Upper lobe of right lung (tissue), 1 donor: ENCODE measurements at places on chromosomes 12 and 14. TPM values are rescaled to one million over a fixed set of nuclear protein-coding genes. Genes with fewer than 3 reads are reported as not detected.
A peak's percentile ranks its signal among the peaks of the same experiment; 100 is the strongest.

NPC2 gene
- 849 TPM for total RNA-seq

IQSEC3 gene
- 4.6 TPM for total RNA-seq

COL2A1 gene
- not detected for total RNA-seq

SPIC gene
- not detected for total RNA-seq

HCFC2 gene
- 19.4 TPM for total RNA-seq

SYT10 gene
- total RNA-seq = not detected

HCAR2 gene
- total RNA-seq = 7.6 TPM

- H3K27me3 ChIP-seq = no peaks in the 10 kb centered on the region
- H3K27ac ChIP-seq = no peak overlapping the region
- H3K36me3 ChIP-seq = no peaks in the 10 kb centered on the region
- no peaks in the 10 kb centered on the region for H3K4me1 ChIP-seq
- H3K4me3 ChIP-seq = no peak overlapping the region
- no peak for DNase-seq
Measured at GRCh38 chr14:72380456-72380855, 448.2 kb downstream of the RGS6 start.

DNA sequence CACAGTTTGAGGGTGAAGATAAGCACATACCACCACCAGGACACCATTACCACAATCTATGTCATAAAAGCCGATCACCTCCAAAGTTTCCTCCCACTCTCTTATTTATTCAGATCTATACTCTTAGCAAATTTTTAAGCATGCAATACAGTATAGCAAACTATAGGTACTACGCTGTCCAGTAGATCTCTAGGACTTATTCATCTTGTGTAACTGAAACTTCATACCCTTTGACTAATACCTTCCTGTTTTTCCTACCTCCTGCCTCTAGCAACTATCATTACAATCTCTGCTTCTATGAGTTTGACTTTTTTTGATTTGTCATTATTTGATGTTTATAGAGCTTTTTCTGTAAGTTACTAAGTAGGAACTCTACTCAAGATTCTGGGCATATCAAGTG, 84.5 kb upstream of the MANSC4 start:
- no peak for DNase-seq
- H3K4me3 ChIP-seq = no peak overlapping the region
- no peaks in the 10 kb centered on the region for H3K27me3 ChIP-seq
- H3K36me3 ChIP-seq = no peaks in the 10 kb centered on the region

- no peak overlapping the region for H3K4me3 ChIP-seq
- H3K27me3 ChIP-seq = no peaks in the 10 kb centered on the region
- no peak for DNase-seq
- H3K36me3 ChIP-seq = no peaks in the 10 kb centered on the region
- H3K4me1 ChIP-seq = no peaks in the 10 kb centered on the region
Measured at GRCh38 chr12:68042212-68042699, 53.0 kb downstream of the IFNG-AS1 start.

DNA sequence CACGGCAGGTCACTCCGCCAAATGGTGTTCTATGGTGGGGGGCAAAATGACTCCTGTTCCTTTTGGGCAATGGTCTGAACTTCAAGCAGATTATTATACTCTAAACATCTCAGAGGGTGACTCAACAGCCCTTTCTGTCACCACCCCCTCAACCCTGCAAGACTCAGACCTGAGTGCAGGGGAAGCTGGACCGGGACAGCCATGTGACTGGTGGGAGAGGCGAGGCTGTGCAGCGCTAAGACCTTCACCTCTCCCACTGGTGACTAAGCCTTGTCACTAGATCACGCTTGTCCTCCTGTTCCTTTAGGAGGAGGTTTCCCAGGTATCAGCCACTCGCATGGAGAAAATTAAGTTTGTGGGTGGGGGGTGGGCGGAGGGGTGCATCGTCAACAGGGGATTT, 67.1 kb upstream of the CCND2 start:
- H3K4me1 ChIP-seq = no peaks in the 10 kb centered on the region
- no peak for DNase-seq
- H3K4me3 ChIP-seq = no peak overlapping the region
- H3K36me3 ChIP-seq = no peaks in the 10 kb centered on the region
- peaks cover 5% of the 10 kb centered on the region for H3K27me3 ChIP-seq
- no peak overlapping the region for H3K27ac ChIP-seq

DNA sequence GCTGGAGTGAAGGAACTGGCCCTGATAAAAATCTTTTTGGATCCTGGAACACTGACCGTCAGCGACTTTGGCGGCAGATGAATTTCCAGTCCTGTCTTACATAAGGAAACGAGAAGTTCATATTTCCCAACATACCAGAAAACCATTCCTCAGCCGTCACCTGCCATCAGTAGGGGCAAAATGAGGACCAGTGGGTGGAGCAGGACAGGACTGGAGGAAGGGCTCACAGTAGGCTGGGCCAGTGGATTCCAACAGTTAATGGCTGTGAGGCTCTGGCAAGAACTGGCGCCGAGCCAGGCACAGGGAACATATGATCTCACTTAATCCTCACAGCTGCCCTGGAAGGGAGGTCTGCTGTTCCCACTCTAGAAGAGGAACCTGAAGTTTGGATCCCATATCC, 67.2 kb upstream of the FAM181A start:
- no peak overlapping the region for H3K27ac ChIP-seq
- H3K27me3 ChIP-seq = no peaks in the 10 kb centered on the region

- H3K4me1 ChIP-seq = no peaks in the 10 kb centered on the region
- H3K36me3 ChIP-seq = no peaks in the 10 kb centered on the region
- no peaks in the 10 kb centered on the region for H3K27me3 ChIP-seq
- no peak overlapping the region for H3K4me3 ChIP-seq
- H3K27ac ChIP-seq = no peak overlapping the region
Measured at GRCh38 chr12:127389923-127390322, 877.0 kb upstream of the TMEM132C start.

DNA sequence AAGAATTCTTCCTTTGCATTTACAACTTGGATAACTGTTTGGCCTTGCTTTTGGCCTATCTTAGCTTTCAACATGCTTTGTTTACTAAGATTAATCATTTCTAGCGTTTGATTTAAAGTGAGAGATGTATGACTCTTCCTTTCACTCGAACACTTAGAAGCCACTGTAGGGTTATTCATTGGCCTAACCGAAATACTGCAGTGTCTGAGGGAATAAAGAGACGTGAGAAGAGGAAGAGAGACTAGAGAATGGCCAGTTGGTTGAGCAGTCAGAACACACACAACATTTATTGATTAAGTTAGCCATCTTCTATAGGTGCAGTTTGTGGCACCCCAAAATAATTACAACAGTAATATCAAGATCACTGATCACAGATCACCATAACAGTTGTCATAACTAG, 62.3 kb upstream of the CCDC175 start:
- H3K4me3 ChIP-seq = no peak overlapping the region
- no peaks in the 10 kb centered on the region for H3K4me1 ChIP-seq
- H3K27me3 ChIP-seq = no peaks in the 10 kb centered on the region

DNA sequence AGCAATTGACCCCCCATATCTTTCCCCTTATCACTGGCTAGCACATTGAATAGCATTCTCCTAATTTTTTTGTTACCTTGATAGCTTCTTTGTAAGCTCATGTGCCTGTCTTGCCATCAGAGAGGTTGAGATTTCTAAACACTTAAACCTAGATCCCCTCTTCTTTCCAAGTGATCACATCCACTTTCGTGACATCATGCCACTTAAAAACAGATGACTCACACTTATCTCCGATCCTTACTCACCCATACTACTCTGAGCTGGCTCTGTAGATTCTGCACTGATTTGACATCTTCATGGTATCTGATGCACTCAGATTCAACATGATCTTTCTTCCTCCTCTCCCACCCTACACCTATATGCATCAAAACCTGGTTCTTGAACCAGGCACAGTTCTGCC, 10.5 kb downstream of the GPR137C start:
- DNase-seq = no peak
- H3K27ac ChIP-seq = no peak overlapping the region
- H3K4me1 ChIP-seq = no peaks in the 10 kb centered on the region
- H3K36me3 ChIP-seq = no peaks in the 10 kb centered on the region
- no peak overlapping the region for H3K4me3 ChIP-seq

DNA sequence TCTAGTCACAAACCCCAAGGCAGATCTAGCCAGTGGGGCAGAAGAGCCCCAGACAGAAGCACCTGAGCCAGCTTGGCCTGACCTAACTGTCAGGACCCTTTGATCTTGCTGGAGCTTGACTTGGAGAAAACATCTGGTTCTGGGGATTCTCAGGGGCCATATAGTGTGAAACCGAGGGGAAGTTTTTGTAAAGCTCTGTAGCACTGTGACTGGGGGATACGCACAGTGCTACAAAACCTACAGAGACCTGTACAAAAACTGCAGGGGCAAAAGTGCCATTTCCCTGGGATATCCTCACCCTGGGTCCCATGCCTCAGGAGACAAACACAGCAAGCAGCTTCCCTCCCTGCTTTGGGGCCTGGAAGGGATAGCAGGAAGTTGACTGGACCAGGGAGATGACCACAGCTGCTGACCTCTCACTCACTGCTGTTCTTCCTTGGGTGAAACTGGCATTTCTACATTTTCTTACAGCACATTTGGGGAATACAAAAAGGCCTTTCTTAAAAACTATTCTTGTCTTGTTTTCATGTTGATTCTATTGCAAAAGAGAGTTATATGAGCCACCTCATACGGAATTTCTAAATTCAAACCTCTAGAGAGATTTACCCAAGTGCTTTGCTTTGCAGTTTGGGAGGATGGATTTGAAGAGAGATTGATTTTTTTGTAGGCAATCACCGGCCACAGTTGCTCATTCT, 140.0 kb downstream of the DAD1 start:
- no peak for DNase-seq
- no peak overlapping the region for H3K4me3 ChIP-seq
- peaks cover 10% of the 10 kb centered on the region for H3K4me1 ChIP-seq
- no peaks in the 10 kb centered on the region for H3K36me3 ChIP-seq

GRCh38 chr12:122137681-122138080, 36.3 kb downstream of the IL31 start:
- peaks cover 82% of the 10 kb centered on the region for H3K36me3 ChIP-seq
- H3K4me1 ChIP-seq = no peaks in the 10 kb centered on the region
- no peak for DNase-seq
- no peak overlapping the region for H3K4me3 ChIP-seq
- no peaks in the 10 kb centered on the region for H3K27me3 ChIP-seq

GRCh38 chr14:95039259-95039992, 117.9 kb downstream of the DICER1 start:
- peak; percentile 52 for DNase-seq
- H3K27ac ChIP-seq = no peak overlapping the region
- H3K36me3 ChIP-seq = no peaks in the 10 kb centered on the region
- no peaks in the 10 kb centered on the region for H3K4me1 ChIP-seq
- no peaks in the 10 kb centered on the region for H3K27me3 ChIP-seq
- no peak overlapping the region for H3K4me3 ChIP-seq

- no peak overlapping the region for H3K4me3 ChIP-seq
- no peak for DNase-seq
- H3K4me1 ChIP-seq = peaks cover 5% of the 10 kb centered on the region
- H3K36me3 ChIP-seq = no peaks in the 10 kb centered on the region
Measured at GRCh38 chr14:53304726-53305381, 151.7 kb upstream of the DDHD1 start.

DNA sequence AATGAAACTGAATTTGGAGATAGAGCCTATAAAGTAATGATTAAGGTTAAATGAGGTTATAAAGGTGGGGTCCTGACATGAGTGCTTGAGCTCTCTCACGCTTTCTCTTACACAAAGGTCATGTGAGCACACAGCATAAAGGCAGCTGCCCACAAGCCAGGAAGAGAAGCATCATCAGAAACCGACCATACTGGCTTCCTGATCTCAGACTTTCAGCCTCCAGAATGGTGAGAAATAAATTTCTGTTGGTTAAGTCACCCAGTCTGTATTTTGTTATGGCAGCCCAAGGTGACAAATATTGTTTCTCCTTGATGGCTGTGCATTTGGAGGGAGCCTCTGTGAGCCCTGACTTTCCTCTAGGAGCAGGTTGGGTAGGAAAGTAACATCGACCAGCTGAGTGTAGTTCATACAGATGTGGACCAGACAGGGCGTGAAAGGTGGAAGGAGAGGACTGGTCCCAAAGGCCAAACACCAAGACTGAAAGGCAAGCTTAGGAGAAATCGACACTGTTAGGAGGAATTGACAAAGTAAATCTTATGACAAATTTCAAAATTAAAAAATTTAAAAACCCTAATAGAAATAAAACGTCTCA, 97.6 kb upstream of the SLC38A2 start:
- H3K27me3 ChIP-seq = no peaks in the 10 kb centered on the region
- no peak overlapping the region for H3K4me3 ChIP-seq
- H3K27ac ChIP-seq = no peak overlapping the region
- no peaks in the 10 kb centered on the region for H3K36me3 ChIP-seq

DNA sequence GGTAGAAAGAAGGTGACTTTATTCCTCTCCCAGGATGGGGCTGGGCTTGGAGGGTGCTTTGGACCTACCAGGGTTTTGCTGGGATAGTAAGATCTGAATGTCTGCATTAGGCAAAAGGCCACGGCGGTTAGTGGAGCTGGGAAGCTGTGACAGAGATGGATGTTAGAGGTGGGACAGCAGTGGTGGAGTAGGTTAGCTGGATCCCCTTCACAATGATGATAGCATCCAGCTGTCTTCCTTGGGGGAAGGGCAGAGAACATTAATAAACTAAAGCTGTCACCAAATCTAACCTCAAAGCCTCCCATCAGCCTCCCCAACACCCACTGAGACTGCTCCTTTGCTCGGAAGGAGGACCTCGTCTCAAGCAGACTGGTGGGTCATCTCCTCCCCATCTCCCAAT, 104.8 kb downstream of the GPATCH2L start:
- no peaks in the 10 kb centered on the region for H3K27me3 ChIP-seq
- no peak overlapping the region for H3K27ac ChIP-seq
- no peaks in the 10 kb centered on the region for H3K36me3 ChIP-seq
- H3K4me1 ChIP-seq = no peaks in the 10 kb centered on the region
- no peak overlapping the region for H3K4me3 ChIP-seq

DNA sequence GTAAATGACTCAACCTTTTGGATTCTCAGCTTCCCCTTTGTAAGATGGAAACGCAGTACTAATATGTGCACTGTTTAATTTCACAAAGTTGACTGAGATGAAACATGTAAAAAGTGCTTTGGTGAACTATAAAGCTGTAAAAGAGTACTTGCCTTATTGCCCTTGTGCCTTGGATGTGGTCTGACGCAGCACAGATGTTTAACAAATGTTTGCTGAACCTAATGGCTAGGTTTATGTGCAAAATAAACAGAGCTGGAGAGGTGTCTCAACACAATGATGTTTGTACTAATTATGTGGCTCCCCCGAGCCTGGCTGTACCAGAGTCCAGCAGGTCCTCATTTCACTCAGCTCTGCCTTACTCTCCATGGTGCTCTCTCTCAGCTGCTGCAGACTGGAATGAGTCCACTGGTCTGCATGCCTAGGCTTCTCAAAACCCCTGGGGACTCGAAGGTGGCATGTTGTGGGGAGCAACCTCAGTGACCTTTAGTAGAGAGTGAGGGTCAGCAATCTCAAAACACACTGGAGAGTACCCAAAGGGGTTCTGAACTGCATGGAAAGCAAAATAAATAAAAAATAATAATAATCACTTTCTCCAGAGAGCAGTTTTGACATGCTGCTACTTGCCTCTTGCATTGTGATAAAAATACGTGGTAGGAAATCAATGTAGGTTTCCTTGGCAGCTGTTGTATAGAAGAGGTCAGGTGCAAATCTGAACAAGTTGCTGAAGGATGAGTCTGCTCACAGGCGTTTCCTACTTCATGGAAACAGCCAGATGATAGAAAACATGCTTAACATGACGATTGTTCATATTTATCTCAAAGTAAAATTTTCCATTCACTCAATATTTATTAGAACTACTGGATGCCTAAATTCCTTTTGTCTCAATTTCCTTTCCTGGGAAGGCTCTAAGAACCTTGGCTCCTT, 8.5 kb upstream of the AMIGO2 start:
- no peak for DNase-seq
- no peak overlapping the region for H3K4me3 ChIP-seq
- no peaks in the 10 kb centered on the region for H3K27me3 ChIP-seq
- H3K27ac ChIP-seq = no peak overlapping the region

GRCh38 chr14:66078006-66078405, 408.2 kb upstream of the CCDC196 start:
- no peaks in the 10 kb centered on the region for H3K4me1 ChIP-seq
- H3K36me3 ChIP-seq = no peaks in the 10 kb centered on the region
- H3K27me3 ChIP-seq = no peaks in the 10 kb centered on the region
- H3K27ac ChIP-seq = no peak overlapping the region
- H3K4me3 ChIP-seq = no peak overlapping the region
